ENCODE measurements at places on chromosomes 2 and 18.

DNA sequence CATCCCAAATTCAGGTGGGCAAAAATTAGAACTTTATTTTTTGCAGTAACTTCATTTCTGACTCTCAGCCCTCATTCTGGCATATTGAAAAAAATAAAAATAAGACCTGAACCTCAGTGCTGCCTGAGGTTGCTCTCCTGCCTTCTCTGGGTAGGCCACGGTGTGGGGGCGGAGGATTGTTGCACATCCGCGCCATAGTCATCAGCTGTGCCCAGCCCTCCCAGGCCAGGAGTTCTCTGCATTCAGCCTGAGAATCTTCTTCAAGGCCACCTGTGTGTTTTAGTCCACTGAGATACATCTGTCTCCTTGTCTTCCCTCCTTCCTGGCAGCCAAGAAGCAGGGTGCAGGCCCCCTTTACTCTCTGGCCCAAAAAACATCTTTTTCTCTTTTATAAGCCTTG, 94.7 kb downstream of the ARMC9 start:
- DNase-seq = no peak

DNA sequence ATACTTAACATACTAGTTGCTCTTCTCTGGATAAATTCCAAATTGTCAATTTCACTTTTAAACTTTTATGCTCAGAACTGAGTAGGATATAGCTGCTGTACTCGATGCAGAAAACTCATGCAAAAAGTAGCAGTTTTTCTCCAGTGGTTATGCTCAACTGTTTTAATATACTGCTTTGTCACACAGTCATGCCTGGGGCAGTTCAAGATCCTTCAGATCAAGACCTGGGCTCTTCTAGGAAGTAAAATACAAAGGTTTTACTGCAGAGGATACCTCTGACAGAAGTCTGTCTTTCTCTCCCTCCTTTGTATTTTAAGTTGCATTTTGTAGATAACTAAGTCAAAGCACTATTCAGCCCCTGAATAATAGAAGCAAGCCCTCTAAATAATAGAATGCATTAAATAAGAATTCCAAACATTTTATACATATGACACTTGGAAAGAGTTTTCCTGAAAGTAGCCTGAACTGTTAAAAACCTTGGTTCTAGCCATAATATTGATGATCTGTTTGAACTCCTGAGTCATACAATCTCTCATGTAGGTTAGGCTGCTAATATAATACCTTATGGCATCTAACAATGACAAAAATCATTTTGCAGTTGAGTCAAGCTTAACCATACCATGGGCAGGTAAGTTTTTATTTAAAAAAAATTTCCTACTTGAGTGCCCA, 183.3 kb upstream of the TRIB2 start:
- no peak for DNase-seq

GRCh38 chr18:49754866-49755265, 58.5 kb downstream of the ACAA2 start:
- no peak for DNase-seq

DNA sequence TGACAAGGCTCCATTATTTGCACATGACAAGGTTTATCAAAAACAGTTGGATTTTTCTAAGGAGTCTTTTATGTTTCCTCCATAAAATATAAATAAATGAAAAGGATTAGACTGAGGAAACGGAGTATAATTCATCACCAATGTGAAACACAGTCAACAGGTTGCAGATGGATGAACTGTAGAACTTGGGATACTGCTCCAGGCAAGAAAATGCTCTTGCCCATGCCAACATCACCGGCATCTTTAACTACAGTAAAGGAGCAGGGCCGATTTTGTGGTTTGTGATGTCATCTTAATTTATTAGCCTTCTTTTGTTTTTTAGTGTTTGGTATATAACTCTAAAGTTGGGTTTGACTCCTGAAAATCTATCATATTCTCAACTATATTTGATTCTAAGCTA, 577.3 kb downstream of the EPHA4 start:
- no peak for DNase-seq

DNA sequence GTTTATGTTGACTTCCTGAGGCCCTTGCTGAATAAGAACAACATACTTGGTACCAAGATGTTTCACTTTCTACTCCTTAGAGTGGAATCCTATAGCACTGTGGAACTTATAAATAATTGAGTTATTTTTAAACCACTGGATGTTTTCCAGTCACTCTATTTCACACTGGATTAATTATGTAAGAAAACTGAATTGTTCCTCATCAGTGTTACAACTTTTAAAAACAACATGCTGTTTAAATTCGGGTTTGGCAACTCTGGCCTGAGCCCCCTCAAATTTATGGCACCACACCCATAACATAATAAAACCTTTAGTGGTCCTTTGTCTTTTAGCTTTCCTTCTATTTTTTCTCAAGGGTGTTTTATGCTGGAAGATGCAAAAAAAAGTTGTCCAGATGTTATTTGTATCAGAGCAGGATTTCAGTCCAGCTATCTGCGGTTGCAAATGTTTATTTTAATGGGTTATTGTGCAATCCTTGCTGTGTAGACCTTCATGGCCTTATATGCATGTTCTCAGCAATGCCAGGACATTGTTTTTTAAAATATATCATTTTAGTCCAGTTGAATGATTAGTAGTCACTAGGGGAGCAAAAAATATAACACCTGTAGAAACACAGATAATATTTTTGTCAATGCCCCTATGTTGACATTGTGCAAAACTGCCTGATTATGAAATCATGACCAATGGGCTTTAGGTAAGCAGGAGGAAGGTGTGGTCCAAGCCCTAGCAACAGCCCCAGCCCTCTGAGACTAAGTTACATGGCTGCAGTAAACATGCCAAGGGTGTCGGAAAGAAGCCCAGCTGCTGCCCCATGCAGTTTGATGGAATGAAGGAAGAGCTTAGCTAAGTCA, 638.0 kb upstream of the ZEB2 start:
- peak; percentile 88 for DNase-seq

DNA sequence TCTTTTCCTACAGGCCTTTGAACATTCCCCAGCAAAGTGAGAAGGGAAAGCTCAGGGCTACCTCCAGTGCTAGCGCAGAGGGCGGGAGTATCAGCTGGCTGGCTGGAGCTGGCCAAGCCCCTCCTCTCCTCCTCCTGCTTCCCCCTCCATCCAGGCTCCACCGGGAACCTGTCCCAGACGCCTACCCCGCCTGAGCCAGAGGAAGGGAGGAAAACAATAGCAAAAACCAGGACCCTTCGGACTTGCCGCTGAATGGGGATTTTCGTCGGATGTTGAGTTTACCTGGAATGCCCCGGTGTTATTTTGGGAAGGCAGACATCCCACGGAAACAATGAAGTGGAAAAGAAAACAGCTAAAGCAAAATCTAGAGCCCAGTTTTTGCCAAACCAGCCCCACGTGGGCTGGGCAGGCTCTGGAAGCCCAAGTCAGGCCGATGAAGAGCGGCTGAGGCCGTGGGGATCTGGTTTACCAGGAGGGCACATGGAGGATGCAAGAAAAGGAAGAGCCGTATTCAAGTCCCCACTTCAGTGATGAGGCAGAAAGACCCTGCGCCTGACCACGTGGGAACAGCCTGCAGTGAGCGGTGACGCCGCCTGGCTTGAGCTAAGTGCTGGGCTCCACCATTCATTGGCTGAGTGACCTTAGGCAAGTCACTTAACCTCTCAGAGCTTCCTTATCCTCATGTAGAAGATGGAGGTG, 100.4 kb upstream of the LCLAT1 start:
- no peak for DNase-seq

- DNase-seq = no peak
These were observed 65.6 kb downstream of the MRPS9 start for GRCh38 chr2:105103481-105103880.

GRCh38 chr2:144162652-144163051, 357.3 kb downstream of the ZEB2 start:
- no peak for DNase-seq

All from AG09309 (cell line).